ENCODE measurements at places on chromosomes 3 and 15. TPM values are rescaled to one million over a fixed set of nuclear protein-coding genes. Genes with fewer than 3 reads are reported as not detected.

DNA sequence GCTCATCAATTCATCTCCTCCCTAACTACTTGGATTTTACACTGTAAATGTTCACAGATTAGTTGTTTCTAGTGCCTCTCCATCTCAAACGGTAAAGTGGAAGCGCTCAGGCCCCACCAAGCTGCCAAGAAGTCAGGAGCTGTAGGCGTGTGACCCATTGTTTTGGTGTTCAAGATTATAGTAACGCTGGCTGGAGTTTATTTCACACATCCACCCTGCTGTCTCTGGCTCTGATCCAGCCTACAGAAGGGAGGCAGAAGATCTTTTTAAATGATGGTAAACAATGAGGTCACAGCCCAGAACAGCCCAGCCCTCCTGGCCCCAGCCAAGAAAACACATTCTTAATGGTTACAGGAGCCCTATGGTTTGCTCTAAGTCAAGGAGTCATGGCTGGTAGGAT, 25.7 kb upstream of the GALNT15 start:
- DNase-seq: no peak

GRCh38 chr3:13142552-13143380, 69.5 kb upstream of the IQSEC1 start:
- DNase-seq: no peak

DNA sequence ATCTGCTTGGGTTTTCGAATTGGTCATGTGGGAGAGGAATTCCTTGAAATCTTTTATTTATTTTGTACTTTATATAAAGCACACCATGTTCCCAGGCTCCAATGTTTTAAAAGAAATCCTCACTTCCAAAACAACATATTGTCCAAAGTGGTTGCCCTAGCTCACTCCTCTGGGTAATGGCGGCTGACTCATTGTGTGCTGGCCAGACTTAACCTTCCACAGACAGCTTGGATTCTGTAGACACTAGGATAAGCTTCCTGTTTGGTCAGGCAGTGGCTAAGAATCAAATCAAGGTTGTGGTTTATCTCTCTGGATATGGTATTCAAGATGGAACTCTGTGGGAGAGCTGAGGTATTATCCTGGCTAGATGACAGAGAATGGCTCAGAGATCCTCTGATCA, 55.8 kb upstream of the FAM98B start:
- no peak for DNase-seq

SERINC4 gene
- total RNA-seq: not detected

FEZF2 gene
- not detected for total RNA-seq

All from GM23338 (cell line).